ENCODE measurements at places on chromosomes 12 and 14. TPM values are rescaled to one million over a fixed set of nuclear protein-coding genes. Genes with fewer than 3 reads are reported as not detected.

CLEC4A gene
- total RNA-seq, result 0.50 TPM

GRCh38 chr14:49506650-49507049, 79.5 kb downstream of the RPS29 start:
- DNase-seq, result no peak

ETFBKMT gene
- 1.5 TPM for total RNA-seq

- no peak for DNase-seq
Measured at GRCh38 chr12:72493407-72493806, 221.2 kb downstream of the TRHDE start.

KRT2 gene
- not detected for total RNA-seq

DNA sequence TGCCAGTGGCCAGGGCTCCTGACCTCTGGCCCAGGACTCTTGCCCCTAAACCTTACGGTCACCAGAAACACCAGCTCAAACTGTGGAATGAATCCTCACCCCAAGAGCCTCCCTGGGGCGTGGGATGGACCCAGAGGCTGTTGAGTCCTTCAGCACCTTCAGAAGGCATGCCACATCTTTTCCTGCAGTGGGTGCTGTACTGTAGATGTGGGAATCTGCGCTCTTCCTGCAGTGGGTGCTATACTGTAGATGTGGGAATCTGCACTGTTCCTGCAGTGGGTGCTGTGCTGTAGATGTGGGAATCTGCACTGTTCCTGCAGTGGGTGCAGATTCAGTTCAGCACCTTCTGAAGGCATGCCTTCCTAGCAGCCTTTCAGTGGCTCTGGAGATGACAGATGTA, 1.2 kb downstream of the KRT82 start:
- DNase-seq, result no peak

DNA sequence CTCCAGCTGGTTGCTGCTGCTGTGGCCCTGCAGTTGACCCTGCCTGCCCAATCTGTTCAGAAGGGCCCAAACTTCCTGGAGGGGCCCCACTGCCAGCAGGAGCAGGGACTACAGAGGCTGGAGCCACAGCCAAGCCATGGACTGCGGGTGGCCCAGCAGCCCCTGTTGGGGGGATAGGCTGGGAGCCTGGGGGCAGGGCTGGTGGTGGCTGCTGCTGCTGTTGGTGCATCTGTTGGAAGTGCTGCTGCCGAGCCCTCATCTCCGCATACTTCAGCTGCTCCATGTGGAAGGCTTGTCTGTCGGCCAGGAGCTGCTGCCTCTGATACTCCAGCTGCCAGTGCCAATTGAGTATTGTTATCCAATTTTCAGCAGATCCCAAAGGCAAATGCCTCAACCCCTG, 7.2 kb downstream of the MYL6 start:
- DNase-seq, result no peak

DNA sequence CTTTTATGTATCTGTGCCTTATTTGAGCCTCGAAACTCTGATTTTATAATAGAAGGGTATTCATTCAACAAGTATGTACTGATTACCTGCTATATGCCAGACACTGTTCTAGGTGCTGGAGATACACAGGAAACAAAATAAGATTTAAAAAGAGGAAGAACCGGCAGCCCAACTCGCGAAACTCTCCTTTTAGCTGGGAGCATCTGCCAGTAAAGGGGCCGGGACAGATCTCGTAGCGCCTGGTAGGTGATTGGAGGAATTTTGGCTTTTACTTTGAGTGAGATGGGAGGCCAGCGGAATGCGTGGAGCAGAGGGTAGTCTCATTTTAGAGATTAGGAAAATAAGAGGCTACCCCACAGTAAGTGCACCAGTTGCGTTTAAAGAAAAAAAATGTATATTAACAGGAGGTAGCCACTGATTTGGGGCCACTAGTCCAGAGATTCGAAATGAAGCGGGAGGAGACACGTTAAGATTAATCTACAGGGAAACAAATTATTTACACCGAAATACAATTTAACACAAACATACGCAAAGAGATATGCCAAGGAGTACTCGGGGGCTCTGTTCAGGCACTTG, 520 bp upstream of the MON2 start:
- no peak for DNase-seq

DNA sequence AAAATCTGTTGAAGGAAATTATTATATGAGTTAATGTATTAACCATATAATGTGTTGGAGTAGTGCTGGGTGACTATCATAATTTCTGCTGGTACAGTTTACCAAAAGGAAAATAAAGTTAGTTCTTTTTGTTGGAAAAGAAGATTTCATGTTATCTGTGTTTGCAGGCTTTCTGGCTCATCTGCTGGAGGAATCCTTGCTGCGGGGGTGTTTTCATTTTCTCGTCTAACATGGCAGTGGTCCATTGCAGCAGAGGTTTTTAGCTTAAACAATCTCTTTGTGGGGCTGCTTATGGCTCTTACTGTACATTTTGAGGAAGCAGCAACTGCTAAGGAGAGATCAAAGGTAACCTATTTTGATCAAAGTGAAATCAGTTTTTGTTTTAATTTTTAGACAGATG, 24.1 kb downstream of the TMEM260 start:
- DNase-seq, result no peak

DNA sequence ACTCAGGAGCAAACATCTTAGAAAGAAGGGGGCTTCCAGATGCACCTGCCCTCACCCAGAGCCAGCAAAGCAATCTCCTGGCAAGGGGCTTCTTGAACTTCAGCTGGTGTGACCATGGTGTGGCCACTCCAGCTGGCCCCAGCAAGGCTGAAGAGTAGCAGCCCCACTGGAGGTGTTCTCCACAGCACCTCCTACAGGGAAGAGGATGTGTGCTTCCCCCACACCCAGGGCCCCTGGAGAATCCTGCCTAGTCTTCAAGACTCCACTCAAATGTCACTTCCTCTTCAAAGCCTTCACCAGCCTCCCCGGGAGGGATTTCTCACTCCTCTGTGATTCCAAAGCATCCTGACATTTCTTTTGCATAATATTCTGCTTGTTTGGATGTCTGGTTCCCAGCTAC, 8.5 kb downstream of the RAB15 start:
- no peak for DNase-seq

All from kidney epithelial cell (primary cell).